ENCODE measurements at places on chromosomes 1 and 21. TPM values are rescaled to one million over a fixed set of nuclear protein-coding genes. Genes with fewer than 3 reads are reported as not detected.

CD1E gene
- not detected for total RNA-seq

FAM163A gene
- under 0.01 TPM for total RNA-seq

C1orf87 gene
- total RNA-seq: not detected

KIF26B gene
- 12.1 TPM for total RNA-seq

PRAMEF12 gene
- under 0.01 TPM for total RNA-seq

PCP4L1 gene
- total RNA-seq: not detected

DNA sequence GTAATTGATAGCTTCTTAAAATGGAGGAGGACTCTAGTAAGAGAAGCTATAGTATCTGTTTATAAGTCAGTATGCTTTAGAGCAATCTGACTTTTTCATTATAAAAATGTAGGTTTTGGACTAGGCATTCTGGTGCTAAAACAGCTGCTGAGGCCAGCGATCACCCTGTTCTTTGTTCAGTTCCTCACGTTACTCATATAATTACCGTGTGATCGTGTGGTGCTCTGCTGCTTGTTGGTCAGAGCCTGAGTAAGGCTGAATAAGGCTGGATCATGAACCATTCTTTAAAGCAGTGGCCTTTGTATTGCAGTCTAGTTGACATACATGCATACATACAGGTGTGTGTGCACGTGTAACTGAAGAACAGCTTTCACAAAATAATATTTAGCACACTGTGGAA is 25.2 kb downstream of the CDC42 start:
- DNase-seq: no peak

GRCh38 chr1:22760455-22760854 is 49.8 kb downstream of the EPHB2 start:
- peak; percentile 43 for DNase-seq

- DNase-seq: peak; percentile 75
Measured at GRCh38 chr1:20486457-20487235, 636 bp upstream of the CAMK2N1 start.

DNA sequence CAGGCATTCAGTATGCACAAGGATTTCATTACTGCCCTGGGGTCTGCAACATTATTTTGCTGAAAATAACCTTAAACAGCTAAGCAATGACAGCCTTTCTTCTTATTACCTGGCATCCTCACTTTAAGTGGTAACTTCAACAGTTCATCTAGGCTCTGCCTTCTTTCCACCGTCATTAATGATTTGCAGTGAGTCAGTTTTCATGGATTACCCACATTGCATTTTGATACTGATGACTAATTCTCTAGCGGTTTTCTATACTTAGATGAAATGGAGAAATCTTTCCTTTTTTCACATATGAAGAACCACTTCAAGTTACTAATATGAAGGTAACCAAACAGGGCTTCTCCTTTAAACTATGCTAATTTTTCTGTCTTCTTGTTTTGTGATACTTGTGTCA is 226.9 kb upstream of the TMPRSS15 start:
- DNase-seq: no peak

- no peak for DNase-seq
Measured at GRCh38 chr1:11989669-11990068, 9.4 kb downstream of the MFN2 start.

DNA sequence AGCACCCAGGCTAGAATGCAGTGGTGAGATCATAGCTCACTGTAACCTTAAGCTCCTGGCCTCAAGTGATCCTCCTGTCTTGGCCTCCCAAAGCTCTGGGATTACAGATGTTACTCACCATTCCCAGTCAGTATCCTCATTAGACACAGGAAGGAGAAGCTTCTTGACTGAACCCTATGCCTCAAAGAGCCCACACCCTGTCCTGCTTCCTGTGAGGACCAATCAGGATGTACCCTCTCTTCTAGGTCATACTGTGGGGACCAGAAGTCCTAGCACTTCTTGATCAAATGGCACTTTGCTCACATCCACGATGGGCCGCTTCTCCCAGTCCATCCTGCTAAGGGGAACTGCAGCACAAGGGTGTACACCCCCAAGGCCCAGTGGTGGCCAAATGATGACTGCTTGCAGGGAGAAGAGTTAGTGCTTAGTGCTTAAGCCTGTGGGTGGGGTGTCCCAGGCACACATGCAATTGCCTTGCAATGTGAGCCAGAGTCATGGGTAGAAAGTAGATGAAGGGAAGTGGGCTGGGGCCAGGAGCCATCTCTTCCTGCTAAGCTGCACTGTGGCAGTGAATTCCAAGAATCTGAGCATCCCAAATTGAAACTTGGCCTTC is 9.8 kb downstream of the CD34 start:
- no peak for DNase-seq

GRCh38 chr1:232667778-232668165 is 37.8 kb upstream of the SIPA1L2 start:
- DNase-seq: no peak

DNA sequence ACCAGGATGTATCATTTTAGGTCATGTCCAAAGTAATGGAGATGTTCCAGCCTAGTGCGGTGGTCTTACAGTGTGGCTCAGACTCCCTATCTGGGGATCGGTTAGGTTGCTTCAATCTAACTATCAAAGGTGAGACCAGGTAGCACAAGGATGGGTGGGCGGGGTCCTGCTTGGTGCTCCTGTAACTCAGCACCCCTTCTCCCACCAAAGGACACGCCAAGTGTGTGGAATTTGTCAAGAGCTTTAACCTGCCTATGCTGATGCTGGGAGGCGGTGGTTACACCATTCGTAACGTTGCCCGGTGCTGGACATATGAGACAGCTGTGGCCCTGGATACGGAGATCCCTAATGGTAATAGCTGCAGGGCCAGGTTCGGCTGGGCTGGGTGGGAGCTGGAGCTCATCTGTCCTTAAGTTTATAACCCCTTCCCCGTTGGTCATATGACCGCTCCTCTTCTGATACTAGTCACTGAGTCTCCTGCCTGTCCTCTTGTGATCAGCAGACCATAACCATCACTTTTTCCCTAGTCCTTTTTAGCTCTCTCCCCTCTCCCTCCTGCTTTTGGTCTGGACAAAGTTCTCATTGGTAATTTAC is 5.4 kb downstream of the MARCKSL1 start:
- DNase-seq: no peak

DNA sequence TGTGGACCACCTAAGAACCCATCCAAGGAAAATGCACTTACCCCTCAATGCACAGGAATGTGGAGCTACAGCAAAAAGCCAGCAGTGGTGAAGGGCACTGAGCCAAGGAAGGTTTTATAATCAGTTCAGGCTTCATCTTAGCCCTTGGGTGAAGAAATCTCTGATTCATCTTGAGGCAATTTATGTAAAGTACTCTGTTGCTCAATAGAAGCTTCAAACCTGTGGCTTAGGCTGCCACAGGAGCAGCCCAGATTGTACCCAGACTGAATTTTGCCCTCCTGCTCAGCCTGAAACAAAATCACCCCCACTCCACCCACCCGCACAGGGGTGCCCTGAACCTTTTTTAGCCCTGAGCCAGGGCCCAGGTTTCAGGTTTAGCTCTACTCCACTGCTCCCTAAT is at the start of gene S100A12:
S100A12 (minus strand) TSS at position 111 of the 400 bp plus-strand sequence. CDS start 1,029 bp downstream, outside the sequence.
- DNase-seq: peak; percentile 77

DNA sequence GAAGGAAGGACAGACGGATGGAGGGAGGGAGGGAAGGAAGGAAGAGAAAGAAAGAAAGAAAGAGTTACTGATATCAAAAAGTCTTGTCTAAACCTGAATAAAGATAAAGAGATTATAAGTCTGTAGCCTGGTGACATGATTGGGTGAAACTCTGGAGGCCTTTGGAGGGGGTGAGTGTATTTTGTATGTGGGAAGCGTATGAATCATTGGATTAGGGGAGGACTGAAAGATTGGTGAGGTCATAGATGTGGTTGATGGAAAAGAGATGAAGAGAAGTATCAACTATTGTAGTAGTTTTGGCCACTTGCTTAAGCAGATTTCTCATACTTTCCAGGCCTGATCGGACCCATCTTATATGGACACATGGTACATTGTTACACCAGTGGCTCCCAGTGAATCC is 11.5 kb upstream of the KCNJ6 start:
- DNase-seq: no peak

DNA sequence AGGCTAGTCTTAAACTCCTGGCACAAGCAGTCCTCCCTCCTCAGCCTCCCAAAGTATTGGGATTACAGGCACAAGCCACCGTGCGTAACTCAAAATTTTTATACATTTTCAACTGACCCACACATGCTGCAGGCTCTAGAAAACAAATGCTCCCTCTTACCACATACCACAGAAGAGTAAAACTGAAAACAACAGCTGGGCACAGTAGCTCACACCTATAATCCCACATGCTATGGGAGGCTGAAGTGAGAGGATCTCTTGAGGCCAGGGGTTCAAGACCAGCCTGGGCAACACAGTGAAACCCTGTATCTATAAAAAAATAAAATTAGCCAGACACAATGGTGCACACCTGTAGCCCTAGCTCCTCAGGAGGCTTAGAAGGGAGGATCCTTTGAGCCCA is 56.7 kb downstream of the AKT3 start:
- DNase-seq: no peak

- DNase-seq: no peak
Measured at GRCh38 chr21:40244981-40245380, 377.7 kb downstream of the PCP4 start.

- no peak for DNase-seq
Measured at GRCh38 chr1:234994436-234995295, 134.0 kb downstream of the TOMM20 start.

- DNase-seq: no peak
Measured at GRCh38 chr1:41365772-41366454, 4.7 kb downstream of the FOXO6 start.

GRCh38 chr1:5646486-5647149 is 345.6 kb downstream of the NPHP4 start:
- DNase-seq: no peak

- DNase-seq: peak; percentile 79
Measured at GRCh38 chr21:35573472-35574374, 486.6 kb downstream of the SETD4 start.

- peak; percentile 26 for DNase-seq
Measured at GRCh38 chr1:200610846-200611245, 9.7 kb downstream of the KIF14 start.

DNA sequence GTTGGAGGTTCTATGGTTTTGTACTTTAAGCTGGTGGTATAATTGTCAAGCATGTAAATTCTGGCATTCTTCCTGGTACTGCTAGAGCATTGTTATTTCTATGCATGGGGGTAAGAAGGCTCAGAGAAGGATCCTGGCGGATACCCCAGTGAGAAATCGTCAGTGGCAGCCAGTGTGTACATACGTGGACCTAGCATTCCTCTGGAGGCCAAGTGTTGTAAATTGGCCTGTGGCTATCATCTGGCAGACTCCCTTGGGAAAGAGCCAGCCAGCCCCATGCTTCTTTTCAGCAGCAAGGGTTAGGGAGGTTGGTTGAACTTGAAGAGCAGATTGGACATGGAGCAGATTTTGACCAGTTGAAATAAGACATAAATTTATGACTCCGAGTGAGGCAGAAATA is 5.2 kb upstream of the AGO3 start:
- DNase-seq: peak; percentile 63

All from fibroblast of villous mesenchyme (primary cell).